GOT3 (cell line): ENCODE measurements at places on chromosomes 13 and 19.
A peak's percentile ranks its signal among the peaks of the same experiment; 100 is the strongest.

- no peak for DNase-seq
Observed at GRCh38 chr13:71304861-71305260, 562.1 kb downstream of the DACH1 start.

DNA sequence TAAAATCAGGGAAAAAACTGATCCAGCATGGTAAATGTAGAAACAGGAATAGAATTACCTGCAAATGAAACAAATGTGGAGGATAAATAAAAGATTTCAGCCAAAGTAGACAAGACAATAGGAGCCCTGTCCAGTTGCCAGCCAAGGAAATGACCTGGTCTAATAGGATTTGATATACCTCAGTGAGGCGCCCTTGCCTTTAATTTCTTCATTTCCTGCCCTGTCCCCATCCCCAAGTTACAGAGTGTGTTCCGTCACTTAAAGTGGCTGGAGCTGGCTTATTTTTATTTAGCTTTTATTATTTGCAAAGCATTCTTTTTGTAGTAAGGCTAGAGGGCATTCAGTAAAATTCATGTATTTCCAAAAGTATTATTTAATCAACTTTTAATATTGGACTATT lies 1022.0 kb downstream of the EFNB2 start:
- no peak for DNase-seq

DNA sequence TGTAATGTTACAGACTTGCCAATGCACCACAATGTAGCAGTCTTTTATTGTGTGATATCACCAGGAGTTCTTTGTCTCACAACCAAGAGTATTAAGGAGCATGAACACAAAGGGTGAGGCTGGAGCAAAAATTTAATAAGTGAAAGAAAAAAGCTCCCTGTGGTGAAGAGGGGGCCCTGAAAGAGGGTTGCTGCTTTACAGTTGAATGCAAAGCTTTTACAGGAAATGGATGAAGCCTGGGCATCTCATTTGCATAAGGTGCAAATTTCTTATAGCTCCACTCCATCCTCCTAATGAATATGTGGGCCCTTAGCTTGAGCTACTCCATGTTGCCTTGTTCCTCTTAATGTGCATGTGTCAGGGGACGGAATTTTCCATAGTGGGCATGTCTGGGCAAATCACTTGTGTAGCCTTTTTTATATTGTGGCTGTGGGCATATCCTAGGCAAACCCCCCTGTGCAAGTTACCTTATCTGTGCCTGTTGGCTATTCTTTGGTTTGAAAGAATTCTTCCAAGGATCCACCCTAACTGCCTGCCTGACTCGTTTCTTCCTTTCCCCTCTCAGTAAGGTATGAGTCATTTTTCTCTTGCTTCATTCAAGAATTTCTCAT lies 45.3 kb upstream of the TRPC4 start:
- DNase-seq: no peak

GRCh38 chr13:107277911-107278310 lies 710.0 kb upstream of the ARGLU1 start:
- DNase-seq: no peak

- DNase-seq: no peak
Observed at GRCh38 chr13:93343097-93343496, 116.5 kb downstream of the GPC6 start.

- DNase-seq: no peak
Observed at GRCh38 chr19:47561440-47562057, 11.4 kb downstream of the ZNF541 start.

DNA sequence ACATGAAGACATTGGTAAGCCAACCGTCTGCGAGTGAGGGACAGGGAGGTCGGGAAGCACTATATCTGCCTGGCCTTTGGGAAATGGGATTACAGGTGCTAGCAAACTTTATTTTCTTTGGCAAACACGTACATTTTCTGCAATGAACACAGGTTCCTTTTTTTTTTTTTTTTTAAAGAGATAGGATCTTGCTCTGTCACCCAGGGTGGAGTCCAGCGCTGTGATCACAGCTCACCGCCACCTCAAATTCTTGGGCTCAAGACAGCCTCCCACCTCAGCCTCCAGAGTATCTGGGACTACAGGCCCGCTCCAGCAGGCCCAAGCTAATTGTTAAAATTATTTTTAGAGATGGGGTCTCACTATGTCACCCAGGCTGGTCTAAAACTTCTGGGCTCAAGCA lies 24.2 kb downstream of the ELAVL1 start:
- DNase-seq: no peak

DNA sequence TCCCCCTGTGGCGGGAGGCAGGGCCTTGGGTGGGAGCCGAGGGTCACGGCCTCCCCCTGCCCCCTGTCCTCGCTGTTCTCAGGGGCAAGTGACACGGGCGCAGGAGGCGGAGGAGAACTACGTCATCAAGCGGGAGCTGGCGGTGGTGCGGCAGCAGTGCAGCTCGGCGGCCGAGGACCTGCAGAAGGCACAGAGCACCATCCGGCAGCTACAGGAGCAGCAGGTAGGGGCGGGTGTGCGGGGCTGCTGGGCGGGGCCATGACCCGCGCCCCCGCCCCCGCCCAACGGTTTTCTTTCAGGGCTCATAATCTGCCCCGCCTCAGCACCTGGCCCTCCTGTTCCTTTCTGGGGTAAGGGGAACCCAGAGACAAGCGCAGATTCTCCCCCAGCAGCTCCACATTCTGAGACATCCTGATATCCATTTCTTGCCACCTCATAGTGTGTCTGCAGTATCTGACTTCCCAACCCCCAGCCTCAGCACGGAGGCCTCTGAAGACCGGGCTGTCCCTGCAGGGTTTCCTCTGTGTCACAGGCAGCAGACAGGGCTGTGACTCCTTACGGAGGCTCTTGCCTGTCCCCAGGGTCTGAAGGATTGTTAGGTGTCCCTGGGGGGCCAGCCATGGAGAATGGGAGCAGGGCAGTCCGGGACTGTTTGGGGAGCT lies 15.9 kb downstream of the PRR36 start:
- DNase-seq: no peak

DNA sequence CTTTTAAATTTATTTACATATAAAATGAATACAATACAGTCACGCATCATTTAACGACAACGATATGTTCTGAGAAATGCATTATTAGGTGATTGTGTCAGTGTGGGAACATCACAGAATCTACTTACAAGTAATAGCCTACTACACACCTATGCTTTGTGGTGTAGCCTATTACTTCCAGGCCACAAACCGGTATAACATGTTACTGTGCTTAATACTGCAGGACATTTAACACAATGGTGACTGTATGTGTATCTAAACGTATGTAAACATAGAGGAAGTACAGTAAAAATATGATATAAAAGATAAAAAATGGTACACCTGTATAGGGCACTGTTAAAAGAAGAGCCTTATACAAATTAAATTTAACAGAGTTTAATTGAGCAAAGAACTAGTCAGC lies 62.4 kb upstream of the KLHL1 start:
- no peak for DNase-seq

DNA sequence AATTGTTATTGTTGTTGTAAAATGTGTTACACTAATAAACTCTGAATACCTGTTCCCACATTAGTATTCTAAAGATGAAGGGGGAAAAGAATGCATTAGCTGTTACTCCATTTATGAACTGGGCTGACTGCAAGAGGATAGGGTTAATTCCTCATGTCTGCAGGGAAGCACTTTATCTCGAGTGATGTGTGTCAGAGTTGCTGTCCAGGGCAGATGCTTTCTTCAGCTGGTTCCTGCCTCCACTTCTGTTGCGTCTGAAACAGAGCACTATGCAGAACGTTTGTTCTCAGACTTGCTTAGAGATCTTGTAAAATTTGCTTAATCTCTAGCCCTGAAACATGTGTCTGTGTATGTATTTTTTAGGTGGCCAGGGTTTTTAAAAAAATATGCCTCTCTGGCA lies 318.8 kb downstream of the SPRY2 start:
- no peak for DNase-seq

DNA sequence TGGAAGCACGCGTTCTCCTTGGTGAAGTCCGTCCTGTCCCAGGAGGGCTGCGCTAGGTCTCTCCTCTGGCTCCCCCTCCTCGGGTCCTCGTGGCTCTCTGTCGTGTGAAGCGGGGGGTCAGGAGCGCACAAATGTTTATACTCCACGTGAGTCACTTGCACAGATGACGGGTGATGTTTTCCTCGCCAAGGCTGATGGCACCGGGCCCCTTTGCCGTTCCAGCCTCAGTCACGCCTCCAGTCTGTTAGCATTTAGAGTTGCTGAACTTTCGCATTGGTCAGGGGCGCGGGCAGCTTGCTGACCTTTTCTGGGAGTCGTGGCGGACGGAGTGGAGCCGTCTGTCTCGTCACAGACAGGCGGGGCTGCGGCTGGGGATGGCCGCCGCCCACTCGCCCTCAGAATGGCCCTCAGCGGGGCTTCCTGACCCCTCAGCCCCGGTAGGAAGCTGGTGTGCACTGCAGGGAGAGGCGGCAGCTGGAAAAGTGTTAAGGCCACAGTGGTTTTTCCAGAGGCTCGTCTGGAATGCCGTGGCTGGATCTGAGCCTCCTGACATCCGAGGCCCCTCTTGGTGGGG lies 13.7 kb downstream of the KLHL26 start:
- peak; percentile 15 for DNase-seq

DNA sequence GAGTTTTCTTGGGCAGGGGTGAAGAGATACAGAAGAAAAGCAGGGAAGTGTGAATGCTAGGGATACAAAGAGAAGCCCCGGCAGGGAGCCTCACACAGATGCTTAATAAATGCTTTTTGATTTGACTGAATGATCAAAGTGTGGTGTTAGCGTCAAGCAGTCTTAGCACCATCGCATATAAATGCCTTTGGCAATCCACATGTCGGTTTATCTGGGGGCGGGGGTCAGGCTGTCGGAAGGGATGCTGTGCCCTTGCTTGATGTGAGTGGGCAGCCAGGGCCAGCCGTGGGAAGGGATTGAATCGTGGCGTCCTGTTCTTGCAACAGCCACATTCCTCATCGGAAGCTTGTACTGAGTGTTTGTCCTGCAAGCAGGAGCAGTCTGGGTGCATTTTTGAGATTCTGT lies 173.1 kb downstream of the LACC1 start:
- no peak for DNase-seq

DNA sequence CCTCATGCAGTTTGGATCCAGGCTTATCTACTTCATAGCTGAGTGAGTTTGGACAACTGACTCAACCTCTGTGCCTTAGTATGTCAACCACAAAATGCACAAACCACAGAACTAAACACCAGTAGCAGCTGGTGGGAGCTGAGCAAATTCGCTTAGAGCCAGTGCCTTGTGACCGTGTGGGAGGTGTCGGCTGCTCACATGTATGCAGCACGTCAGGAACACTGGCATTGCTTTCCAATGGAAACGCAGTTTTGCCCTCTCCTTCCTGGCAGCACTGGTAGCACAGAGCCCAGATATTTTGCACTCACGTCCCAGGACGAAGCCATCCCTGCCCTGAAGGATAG lies 8.3 kb upstream of the NTN5 start:
- no peak for DNase-seq

GRCh38 chr19:13817018-13817614 lies 21.9 kb downstream of the ZSWIM4 start:
- no peak for DNase-seq

GRCh38 chr13:98240135-98240534 lies 63.1 kb upstream of the RNF113B start:
- no peak for DNase-seq

- DNase-seq: no peak
Observed at GRCh38 chr19:10802479-10802878, 33.5 kb downstream of the TMED1 start.

DNA sequence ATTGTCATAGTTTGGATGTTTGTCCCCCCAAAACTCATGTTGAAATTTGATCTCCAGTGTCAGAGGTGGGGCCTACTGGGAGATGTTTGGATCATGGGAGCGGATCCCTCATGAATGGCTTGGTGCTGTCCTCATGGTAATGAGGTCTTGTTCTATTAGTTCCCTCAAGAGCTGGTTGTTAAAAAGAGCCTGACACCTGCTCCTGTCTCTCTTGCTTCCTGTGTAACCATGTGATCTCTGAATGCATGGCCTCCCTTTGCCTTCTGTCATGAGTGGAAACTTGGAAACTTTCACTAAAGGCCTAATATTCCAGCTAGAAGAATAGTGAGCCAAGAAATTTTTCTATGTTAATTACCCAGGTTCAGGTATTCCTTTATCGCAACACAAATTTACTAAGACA lies 311.4 kb upstream of the ATXN8OS start:
- no peak for DNase-seq

DNA sequence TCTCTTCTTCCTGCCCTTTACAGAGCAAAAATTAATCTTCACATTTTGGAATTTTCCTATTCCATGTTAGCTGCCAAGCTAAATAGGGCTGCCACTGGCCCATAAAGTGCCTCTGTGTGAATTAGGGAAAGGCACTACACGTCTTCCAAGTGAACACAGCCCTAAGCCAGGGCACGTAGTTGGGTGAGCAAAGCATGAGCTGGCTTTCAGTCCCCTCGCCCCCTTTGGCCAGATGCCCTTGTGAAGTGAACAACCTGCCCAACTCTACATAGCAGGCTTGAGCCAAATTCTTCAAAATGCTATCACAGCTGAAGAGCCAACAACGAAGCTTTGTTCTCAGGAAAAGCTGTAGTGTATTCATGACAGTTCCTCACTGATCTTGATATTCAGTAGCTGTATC lies 213.1 kb downstream of the OXGR1 start:
- DNase-seq: no peak

GRCh38 chr19:30073152-30074000 lies 131.3 kb downstream of the URI1 start:
- DNase-seq: no peak

DNA sequence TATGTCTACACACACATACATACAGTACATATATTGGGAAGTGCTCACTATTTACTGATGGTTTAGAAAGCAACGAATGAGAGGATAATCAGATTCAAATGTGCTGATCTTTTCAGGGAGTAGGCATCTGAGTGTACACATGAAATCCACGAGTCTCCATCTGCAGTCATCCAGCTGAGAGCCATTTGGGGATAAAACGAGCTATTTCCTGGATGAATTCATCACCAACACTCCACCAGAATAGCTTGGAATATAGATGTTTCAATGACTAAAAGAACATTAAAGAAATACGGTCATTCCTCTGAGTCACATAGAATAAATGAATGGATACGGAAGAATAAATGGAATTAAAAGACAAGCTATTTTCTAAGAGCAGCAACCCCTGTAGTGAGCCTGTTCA lies 721.6 kb upstream of the ARGLU1 start:
- DNase-seq: no peak

GRCh38 chr19:6543866-6544347 lies 13.1 kb downstream of the TNFSF9 start:
- DNase-seq: no peak
